ENCODE measurements at places on chromosomes 6 and 20.

- DNase-seq: peak; percentile 9
These were observed 596.0 kb downstream of the EPM2A start for GRCh38 chr6:145139140-145139850.

DNA sequence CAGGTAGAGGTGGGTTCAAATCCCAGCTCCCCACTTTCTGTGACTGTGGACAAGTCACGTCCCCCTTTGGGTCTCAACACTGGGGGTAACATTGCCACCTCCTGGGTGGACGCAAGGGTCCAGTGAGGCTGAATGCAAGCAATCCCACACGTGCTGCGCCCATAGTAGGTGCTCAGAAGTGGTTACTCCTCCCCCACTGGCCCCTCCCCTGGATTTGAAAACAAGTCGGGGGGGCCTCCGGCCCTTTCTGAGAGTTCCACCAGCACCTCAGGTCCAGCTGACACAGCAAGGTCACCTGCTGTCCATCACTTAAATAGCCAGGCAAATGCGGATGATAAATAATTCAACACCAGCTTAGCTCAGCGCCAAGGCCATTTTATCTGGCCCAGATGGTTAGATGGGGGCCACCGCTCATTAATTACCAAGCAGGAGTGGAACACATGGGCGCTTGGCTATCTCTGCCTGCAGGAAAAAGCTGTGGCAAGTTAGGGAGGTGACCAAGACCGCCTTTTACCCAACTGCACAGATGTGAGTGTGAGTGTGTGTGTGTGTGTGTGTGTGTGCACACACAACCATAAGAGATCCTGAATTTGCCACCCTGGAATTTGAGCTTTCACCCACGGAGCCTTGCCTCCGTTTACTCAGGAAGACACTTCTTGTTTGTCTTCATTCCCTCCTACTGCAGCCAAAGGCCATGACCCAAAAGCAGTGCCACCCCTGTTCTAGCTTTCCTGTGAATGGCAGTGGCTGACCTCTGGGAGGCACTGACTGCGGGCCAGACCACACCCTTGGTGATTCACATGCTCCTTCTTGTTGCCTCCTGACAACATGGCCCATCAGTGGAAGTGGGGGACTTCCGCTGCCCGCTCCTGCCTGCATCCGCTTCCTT, 34.7 kb upstream of the KCNB1 start:
- no peak for DNase-seq

- DNase-seq: peak; percentile 62
These were observed 34.5 kb upstream of the FUCA2 start for GRCh38 chr6:143545976-143546547.

GRCh38 chr6:1486387-1486786, 97.0 kb downstream of the FOXF2 start:
- no peak for DNase-seq

DNA sequence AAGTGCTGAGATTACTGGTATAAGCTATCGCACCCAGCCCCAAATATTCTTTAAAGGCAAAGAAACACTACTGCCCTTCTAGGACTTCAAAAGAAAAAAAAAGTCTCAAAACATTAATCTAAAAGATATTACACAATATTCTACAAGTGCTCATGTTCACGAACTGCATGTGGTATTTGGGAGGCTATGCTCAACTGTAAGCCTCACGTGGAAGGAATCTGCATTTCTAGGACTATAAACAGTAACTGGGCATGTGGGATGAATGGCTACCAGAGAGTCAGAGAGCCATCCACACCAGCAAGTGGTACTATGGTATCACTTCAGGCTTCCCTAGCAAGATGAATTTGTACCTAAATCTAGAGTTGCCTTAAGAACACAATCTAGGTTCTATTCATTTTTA, 50.0 kb downstream of the FKBP5 start:
- DNase-seq: no peak

GRCh38 chr20:14343491-14344065, 6.2 kb upstream of the FLRT3 start:
- DNase-seq: no peak

DNA sequence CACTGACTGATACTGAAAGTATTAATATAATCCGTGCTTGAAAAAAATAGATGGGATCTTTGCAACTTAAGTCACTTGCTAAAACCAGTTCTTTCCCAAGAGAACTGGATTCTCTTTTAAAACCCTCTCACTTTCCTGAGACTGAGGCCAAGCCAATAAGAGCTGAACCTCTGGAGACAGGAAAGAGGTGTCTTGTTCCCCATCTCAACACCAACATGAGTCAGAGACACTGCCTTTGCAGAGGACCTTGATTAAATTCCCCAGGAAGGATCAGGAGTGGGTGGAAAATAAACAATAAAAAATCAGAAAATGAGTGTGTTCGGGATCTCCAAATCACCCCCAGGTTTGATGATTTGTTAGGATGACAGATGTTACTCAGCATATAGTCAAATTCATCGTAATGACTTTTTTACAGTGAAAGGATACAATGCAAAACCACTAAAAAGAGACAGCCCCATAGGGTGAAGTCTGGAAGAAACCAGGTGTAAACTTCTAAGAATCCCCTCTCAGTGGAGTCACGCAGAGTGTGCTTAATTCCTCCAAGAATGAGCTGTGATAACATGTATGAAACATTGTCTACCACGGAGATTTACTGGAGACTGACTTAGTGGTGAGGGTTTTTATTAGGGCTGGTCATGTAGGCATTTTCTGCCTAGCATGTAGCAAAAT, 122.8 kb upstream of the BEND3 start:
- DNase-seq: peak; percentile 29

Data from EH (cell line).